ENCODE measurements at places on chromosomes 6 and 20.

GRCh38 chr20:63415647-63416391, 54.7 kb upstream of the CHRNA4 start:
- no peak for DNase-seq

- no peak for DNase-seq
These were observed 41.2 kb upstream of the ENPP1 start for GRCh38 chr6:131766631-131767030.

GRCh38 chr6:167828325-167828956, 1.7 kb downstream of the AFDN start:
- no peak for DNase-seq

DNA sequence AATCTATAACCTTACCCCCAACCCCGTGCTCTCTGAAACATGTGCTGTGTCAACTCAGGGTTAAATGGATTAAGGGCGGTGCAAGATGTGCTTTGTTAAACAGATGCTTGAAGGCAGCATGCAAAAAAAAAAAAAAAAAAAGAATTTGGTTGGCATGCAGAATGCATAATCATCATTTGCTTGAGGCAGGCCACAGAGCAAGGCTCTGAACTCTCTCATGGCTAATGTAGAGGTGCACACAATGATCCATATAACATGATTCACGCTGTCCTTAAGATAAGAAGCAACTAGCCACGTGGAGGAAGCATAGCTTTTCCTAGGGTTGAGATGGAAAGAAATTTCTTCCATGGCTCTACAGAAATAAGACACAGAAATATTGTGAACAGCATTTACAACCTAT, 27.6 kb upstream of the RPN2 start:
- DNase-seq, result no peak
